ENCODE measurements at places on chromosomes 4 and X. TPM values are rescaled to one million over a fixed set of nuclear protein-coding genes. Genes with fewer than 3 reads are reported as not detected.
A peak's percentile ranks its signal among the peaks of the same experiment; 100 is the strongest.

DNA sequence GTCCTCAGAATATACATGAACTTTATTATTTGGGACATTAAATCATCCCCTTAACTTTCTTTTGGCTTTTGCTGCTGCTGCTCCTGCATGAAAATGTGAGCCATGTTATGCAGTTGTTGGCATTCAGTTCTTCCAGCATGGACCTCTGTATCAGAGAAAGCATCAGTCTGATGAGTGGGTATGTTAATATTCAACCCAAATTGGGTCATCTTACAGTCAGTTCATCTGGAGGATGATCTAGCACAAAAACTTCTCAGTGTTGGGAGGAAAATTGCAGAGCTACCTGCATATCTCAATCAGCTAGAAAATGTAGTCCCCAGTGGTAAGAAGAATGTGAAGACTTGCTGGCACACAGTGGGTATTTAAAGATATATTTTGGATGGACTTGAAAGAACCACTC, 96.7 kb downstream of the IL1RAPL2 start:
- no peak overlapping the region for H3K27ac ChIP-seq
- no peak overlapping the region for H3K4me3 ChIP-seq
- H3K27me3 ChIP-seq, result no peaks in the 10 kb centered on the region
- no peaks in the 10 kb centered on the region for H3K4me1 ChIP-seq
- H3K36me3 ChIP-seq, result no peaks in the 10 kb centered on the region

- H3K27ac ChIP-seq, result no peak overlapping the region
- no peak overlapping the region for H3K4me3 ChIP-seq
- no peaks in the 10 kb centered on the region for H3K36me3 ChIP-seq
- no peak for DNase-seq
Observed at GRCh38 chrX:116282751-116283150, 112.2 kb downstream of the AGTR2 start.

GRCh38 chr4:58514299-58514698, 1404.1 kb upstream of the IGFBP7 start:
- H3K27ac ChIP-seq, result no peak overlapping the region
- no peaks in the 10 kb centered on the region for H3K36me3 ChIP-seq
- no peaks in the 10 kb centered on the region for H3K4me1 ChIP-seq
- no peak overlapping the region for H3K4me3 ChIP-seq

DNA sequence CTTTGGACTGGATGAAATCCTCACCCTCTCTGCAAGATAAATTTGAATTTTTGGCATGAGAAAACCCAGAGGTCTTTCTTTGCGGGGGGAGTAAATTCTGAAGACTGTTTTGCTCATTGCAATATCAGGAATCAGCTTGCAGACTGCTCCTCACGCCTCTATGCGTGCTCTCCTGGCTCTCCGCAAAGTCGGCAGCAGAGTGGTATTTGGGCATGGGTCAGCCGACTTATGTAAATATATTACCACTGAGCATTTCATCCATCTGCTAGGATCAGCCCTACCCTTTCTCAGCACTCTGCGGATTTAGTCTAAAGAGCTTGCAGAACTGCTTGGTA, 288.0 kb downstream of the ASMT start:
- H3K36me3 ChIP-seq, result no peaks in the 10 kb centered on the region
- DNase-seq, result no peak
- H3K4me3 ChIP-seq, result no peak overlapping the region
- H3K27me3 ChIP-seq, result no peaks in the 10 kb centered on the region

DNA sequence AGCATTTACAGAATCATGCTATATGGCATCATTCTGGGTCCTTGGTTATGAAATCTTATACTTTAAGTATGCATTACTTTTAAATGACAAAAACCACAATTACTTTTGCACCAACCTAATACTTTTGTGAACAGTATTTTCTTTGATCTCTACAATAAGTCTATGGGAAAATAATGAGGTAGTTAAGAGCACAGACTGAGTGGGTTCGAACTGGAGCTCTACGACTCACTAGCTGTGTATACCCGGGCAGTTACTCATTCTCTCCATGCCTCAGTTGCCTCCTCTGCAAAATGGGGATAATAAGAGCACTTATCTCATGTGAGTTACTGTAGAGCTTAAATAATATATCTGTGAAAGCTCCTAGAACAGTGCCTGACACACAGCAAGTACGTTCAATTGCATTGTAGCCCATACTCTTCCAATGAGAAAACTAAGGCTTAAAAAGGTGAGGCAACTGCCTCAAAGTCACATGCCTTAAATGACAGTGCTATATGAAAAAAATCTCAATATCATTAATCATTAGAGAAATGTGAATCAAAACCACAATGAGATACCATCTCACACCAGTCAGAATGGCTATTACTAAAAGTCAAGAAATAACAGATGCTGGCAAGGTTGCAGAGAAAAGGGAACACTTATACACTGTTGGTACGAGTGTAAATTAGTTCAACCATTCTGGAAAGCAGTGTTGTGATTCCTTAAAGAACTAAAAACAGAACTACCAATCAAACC, 151.5 kb downstream of the CHIC2 start:
- H3K4me1 ChIP-seq, result peaks cover 37% of the 10 kb centered on the region
- no peaks in the 10 kb centered on the region for H3K27me3 ChIP-seq
- no peaks in the 10 kb centered on the region for H3K36me3 ChIP-seq
- H3K4me3 ChIP-seq, result no peak overlapping the region

DNA sequence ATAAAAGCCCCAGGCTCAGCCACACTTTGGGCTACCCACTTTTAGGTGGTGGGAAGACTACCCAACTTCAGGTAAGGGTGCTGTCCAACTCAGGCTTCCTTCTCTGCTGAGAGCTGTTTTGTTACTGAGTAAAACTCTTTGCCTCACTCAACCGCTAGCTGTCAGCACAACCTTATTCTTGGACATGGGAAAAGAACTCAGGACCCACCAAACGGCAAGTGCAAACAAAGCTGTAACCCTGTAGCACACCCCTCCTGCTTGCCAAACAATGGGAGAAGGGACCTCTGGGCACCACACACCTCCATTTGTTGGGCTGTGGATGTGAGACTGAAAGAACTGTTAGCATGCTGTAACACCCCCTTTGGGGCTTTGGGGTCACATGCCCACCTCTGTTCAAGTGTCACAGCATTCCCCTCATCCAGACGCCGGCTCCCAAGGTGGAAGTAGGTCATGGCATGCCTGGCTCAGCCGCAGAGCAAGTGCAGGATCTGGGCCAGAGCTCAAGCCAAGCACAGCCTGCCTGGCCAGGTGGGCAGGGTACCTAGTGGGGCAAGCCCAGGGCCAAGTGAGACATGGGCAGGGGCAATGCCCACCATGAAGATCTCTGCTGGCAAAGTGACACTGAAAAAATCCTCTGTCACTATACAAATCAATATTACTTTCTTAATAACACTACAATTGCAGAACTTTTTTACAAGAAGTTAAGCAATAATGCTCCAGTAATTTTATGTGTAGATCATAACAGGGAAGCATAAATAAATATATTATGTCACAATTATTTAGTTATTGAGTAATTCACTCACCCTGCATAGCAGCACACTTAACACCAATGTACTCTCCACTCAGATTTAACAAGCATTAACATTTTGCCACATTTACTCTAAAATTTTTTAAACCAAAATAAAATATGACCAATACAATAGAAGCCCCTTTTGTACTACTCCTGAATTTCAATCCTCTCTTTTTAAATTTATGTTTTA, 107.2 kb downstream of the TBCK start:
- peaks cover 6% of the 10 kb centered on the region for H3K4me1 ChIP-seq
- H3K27me3 ChIP-seq, result no peaks in the 10 kb centered on the region
- no peak overlapping the region for H3K27ac ChIP-seq
- no peak for DNase-seq
- H3K4me3 ChIP-seq, result no peak overlapping the region
- no peaks in the 10 kb centered on the region for H3K36me3 ChIP-seq

DNA sequence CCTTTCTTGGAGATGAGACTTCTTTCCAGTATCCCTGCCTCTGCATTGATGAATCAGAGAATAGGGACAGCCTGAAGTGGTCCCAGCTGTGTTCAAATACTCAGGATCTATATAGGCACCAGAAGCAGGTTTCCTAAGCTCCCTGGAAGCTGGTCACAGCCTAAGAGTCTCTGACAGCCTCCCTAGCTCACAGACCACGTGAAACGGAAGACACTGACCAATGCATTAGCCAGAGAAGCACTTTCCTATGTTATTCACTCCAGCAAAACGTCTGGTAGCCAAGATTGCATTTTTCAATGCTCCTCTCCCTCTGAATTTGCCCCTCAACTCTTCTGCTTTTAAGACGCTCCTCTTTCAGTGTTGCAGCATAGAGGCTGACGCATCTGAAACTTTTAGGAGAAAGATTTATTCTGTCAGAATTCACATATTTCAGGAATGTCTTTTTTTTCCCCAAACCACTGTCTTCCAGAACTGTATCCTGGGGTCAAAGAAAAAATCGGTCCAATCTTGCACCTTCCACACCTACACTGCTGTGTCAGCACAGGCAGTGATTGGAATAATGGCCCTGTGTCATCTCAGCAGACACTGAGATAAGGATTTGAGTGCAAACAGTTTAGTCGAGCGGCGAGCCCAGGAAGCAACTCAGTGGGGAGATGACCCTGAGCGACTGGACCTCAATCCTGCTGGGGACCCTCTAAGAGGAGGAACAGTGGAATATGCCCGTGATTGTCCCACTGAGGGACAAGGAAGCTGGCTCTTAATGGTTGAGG, 109.4 kb downstream of the SMIM20 start:
- DNase-seq, result no peak
- no peak overlapping the region for H3K27ac ChIP-seq
- peaks cover 4% of the 10 kb centered on the region for H3K27me3 ChIP-seq

The LSM6 gene
- total RNA-seq, result 34.7 TPM

GRCh38 chr4:70739496-70740337, 18.0 kb downstream of the RUFY3 start:
- no peak for DNase-seq
- peaks cover 6% of the 10 kb centered on the region for H3K4me1 ChIP-seq
- no peaks in the 10 kb centered on the region for H3K36me3 ChIP-seq
- no peak overlapping the region for H3K27ac ChIP-seq
- no peaks in the 10 kb centered on the region for H3K27me3 ChIP-seq

The ZCCHC12 gene
- 0.29 TPM for total RNA-seq

DNA sequence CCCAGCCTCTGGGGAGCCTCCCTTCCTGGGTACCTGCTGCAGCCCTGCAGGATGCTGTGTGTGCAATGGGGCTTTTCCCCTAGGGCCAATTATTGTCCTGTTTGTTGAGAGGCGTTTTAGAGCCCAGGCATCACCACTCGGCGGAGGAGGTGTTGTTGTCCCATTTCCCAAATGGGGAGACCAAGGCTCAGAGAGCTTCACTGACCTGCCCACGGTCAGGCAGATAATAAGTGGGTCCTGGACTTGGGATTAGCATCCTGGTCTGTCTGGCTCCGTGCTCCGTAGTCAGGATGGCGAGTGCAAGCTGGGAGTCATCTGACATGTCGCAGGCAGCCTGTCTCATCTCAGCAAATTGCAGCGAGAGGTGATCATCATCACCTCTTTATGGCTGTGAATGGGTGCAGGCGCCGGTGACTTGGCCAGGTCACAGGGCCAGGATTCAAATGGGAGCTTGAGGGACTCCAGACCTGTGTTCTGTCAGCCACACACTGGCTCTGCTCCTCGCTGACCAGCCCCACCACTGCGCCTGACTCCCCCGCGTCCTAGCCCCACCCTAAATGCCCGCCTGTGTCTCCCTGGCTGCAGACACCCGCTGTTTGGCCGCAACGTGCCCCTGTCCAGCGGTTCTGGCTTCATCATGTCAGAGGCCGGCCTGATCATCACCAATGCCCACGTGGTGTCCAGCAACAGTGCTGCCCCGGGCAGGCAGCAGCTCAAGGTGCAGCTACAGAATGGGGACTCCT, 16.6 kb downstream of the HTRA3 start:
- H3K36me3 ChIP-seq, result no peaks in the 10 kb centered on the region
- no peak for DNase-seq
- no peaks in the 10 kb centered on the region for H3K27me3 ChIP-seq
- H3K27ac ChIP-seq, result no peak overlapping the region
- H3K4me3 ChIP-seq, result no peak overlapping the region

GRCh38 chrX:7071390-7071789, 76.1 kb upstream of the STS start:
- H3K4me3 ChIP-seq, result no peak overlapping the region
- no peaks in the 10 kb centered on the region for H3K36me3 ChIP-seq
- H3K4me1 ChIP-seq, result no peaks in the 10 kb centered on the region
- no peak overlapping the region for H3K27ac ChIP-seq

DNA sequence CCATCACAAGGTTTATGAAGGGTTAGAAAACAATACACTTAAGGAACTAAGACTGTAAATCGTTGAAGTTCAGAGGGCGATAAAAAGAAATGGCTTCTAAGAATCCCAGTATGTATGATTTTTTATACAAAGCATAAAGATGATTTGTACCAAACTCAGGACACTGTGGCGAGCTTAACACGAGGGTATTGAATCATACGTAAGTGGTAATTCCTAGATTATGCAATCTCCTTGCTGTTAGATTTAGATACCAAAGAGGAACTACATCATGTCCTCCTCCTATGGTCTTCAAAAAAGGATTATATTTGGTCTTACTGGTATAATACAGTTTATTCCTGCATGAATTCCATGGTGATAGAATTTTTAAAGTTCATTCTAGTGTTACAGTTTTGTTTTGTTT, 23.9 kb downstream of the NFKB1 start:
- H3K27me3 ChIP-seq, result no peaks in the 10 kb centered on the region
- peaks cover 15% of the 10 kb centered on the region for H3K4me1 ChIP-seq
- no peak overlapping the region for H3K27ac ChIP-seq

The DOK7 gene
- total RNA-seq, result not detected

DNA sequence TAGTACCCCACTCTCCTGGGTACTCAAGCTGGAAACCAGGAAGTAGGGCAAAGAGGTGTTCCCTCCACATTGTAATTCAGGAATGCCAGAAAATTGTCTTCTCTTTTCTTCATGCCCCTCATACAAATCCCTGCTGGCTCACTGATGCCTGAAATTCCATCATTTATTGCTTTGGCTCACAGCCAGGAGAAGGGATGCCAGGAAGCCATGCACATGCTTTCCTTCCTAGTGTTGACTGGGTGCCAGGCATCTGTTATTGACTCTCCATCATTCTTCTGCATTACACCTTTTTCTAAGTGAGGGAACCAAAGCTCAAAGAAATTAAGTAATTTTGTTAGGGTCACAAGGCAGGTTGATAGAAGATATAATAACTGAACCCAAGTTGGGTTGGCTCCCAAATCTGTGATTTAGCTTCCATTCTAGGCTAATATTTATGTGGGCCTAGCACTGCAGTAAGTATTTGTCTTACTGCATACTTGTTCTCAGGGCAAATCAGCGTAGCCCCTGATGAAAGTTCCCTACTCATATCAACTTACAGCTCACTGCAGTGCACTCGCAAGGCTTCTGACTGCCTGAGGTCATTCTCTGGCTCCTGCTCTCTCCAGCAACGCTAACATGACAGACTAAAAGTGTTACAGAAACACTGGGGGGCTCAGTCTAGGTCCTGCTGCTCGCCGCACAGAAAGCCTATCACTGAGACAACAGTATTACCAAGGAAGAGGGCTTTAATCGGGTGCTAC, 89.0 kb downstream of the TRAPPC11 start:
- H3K36me3 ChIP-seq, result no peaks in the 10 kb centered on the region
- H3K27ac ChIP-seq, result no peak overlapping the region
- no peaks in the 10 kb centered on the region for H3K27me3 ChIP-seq
- peaks cover 2% of the 10 kb centered on the region for H3K4me1 ChIP-seq

GRCh38 chrX:70132877-70133302, 357 bp upstream of the IGBP1 start:
- H3K36me3 ChIP-seq, result no peaks in the 10 kb centered on the region
- peaks cover 16% of the 10 kb centered on the region for H3K4me1 ChIP-seq
- H3K27ac ChIP-seq, result no peak overlapping the region
- H3K27me3 ChIP-seq, result no peaks in the 10 kb centered on the region
- peak overlapping the region; percentile 96 for H3K4me3 ChIP-seq

- H3K4me1 ChIP-seq, result peaks cover 33% of the 10 kb centered on the region
- peaks cover 3% of the 10 kb centered on the region for H3K36me3 ChIP-seq
- no peaks in the 10 kb centered on the region for H3K27me3 ChIP-seq
- DNase-seq, result peak; percentile 67
- H3K27ac ChIP-seq, result peak overlapping the region; percentile 84
Observed at GRCh38 chr4:113760094-113760794, 1.3 kb downstream of the CAMK2D start.
